Umbilical cord (tissue), 2 donors: ENCODE measurements at places on chromosomes 6 and 20. TPM values are rescaled to one million over a fixed set of nuclear protein-coding genes. Genes with fewer than 3 reads are reported as not detected.

- DNase-seq = no peak
Observed at GRCh38 chr20:48405909-48406308, 421.9 kb downstream of the PREX1 start.

- DNase-seq = no peak
Observed at GRCh38 chr20:57425150-57426013, 34.2 kb downstream of the RBM38 start.

DNA sequence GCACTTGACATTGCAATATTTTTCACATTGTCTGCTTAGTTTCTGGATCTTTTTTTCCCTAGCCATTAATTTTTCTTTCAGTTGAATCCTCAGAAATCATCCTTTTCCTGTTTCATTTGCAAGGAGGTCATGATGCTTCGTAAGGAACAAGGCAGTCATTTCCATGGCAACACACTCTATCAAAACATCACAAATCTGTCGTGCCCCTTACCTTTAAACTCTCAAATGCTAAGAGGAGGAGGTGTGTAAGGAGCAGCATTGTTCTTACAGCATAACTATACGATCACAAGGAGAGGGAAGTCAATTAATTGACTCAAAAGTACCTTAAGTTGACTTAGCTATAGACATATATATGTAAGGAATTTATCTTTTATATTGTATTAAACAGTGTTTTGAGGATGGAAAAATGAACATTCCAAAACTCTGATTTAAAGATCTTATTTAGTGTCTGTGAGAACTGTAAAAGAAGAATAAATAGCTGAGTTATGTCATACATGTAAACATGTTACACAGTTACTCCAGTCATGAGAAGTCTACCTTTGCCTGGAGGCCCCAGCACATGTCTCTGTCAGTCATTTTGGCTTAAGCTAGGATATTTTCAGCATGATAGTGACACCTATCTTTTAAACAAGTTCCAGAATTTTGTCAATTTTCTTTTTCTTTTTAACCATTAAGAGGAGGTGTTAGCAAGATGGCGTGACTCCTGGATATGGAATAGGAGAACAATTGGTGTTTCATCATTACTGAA is 41.6 kb downstream of the CDKAL1 start:
- no peak for DNase-seq

DNA sequence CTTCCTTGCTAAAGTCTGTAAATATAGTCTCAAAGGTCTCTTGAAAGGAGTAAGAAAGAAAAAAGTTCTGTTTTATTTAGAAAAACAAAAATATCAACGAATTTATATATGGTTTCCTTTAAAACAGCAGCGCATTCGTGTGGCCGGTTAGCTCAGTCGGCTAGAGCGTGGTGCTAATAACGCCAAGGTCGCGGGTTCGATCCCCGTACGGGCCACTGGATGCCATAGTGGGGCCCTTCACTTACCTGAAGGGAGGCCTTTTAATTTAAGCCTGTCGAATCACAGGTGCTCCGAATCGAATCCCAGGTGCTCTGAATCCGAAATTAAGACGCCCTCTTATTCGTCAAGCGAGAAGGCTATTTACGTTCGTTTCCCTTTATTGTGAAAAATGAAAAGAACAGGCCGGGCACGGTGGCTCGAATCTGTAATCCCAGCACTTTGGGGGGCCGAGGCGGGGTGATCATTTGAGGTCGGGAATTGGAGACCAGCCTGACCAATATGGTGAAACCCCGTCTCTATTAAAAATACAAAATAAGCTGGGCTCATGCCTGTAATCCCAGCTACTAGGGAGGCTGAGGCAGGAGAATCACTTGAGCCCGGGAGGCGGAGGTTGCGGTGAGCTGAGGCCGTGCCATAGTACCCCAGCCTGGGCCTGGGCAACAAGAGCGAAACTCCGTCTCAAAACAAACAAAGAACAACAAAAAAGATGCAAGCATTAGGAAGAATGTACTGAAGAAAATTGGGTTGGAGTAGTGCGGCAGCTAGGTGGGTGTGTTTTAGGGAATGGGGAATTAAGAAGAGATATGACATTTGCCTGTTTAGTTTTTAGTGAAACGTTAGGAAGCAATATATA is 195.8 kb upstream of the ZNF184 start:
- peak; percentile 55 for DNase-seq

DNA sequence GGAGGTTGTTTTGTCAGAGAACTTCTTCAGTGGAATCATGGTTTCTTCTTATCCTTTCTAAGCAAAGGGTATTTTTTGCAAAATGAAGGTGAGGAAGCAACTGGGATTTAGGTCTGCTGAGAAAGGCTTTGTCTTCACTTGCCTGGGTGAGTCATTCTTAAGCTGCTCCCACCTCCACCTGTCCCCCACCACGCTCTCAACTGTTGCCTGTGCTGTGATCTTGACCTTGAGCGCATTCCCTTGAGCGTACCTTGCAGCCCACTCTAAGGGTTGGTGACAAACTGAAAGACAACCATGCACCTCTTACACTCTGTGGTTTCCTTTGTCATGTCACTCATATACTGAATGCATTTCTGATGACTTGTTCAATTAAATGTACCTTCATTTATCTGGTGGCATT is 641.1 kb downstream of the RNF144B start:
- no peak for DNase-seq

DNA sequence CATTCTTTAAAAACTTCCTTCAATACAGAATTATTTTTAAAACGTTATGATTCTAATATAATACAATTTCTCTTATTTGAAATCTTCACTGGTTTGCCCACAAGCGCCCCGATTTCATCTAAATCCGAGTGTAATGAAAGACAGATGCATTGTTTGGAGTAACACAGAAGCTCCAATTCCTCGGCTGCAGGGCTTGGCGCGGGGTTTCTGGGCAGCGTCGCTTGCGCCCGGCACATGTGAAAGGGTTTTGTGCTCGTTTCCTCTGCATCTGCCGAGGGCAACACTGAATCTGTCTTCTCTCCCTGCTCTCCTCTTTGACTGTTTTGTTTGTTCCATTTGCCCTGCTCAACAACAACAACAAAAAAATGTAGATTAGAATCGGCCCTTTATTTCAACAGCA is 248.6 kb upstream of the QKI start:
- no peak for DNase-seq

The GJA1 gene
- total RNA-seq = 736 TPM

The GRM1 gene
- 1.9 TPM for total RNA-seq

The FOXQ1 gene
- total RNA-seq = not detected

The SLC22A1 gene
- total RNA-seq = 1.7 TPM

The FUT9 gene
- 27.2 TPM for total RNA-seq

The CALHM5 gene
- total RNA-seq = 12.0 TPM

The IL17F gene
- not detected for total RNA-seq
